Adrenal gland (tissue), 19 donors: ENCODE measurements at places on chromosomes 4 and X. TPM values are rescaled to one million over a fixed set of nuclear protein-coding genes. Genes with fewer than 3 reads are reported as not detected.

GRCh38 chr4:80172203-80172602 lies 25.1 kb upstream of the PRDM8 start:
- DNase-seq = no peak

- DNase-seq = no peak
These were observed 23.4 kb upstream of the XK start for GRCh38 chrX:37662181-37662580.

DNA sequence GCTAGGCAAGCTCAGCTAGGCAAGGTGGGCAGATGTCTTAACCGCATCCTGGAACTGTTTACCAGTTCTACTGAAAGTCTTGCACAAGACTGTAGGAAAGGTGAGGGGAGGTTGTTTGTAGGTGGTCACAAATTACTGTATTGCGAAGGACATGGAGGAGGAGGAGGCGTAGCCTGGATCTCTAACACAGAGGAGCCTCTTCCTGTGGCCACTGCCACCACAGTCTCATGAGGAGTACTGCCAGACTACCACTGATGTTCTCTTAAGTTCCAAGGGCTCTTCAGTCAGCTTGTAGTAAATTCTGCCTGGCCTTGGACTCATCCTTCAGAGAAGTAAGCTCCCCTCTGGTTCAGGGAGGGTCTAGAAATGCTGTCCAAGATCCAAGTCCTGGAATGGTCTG lies 258.6 kb downstream of the FAT4 start:
- DNase-seq = no peak

Gene ARMCX1
- 46.7 TPM for total RNA-seq
